Skin of body (tissue), 3 donors: ENCODE measurements at places on chromosomes 7 and 10.

GRCh38 chr10:85614566-85614965 lies 752.0 kb downstream of the GRID1 start:
- DNase-seq: no peak

- DNase-seq: no peak
Measured at GRCh38 chr7:98556288-98556687, 60.8 kb upstream of the NPTX2 start.

- DNase-seq: no peak
Measured at GRCh38 chr10:33133557-33133956, 175.5 kb upstream of the ITGB1 start.

- no peak for DNase-seq
Measured at GRCh38 chr7:19051767-19052375, 65.6 kb downstream of the TWIST1 start.

DNA sequence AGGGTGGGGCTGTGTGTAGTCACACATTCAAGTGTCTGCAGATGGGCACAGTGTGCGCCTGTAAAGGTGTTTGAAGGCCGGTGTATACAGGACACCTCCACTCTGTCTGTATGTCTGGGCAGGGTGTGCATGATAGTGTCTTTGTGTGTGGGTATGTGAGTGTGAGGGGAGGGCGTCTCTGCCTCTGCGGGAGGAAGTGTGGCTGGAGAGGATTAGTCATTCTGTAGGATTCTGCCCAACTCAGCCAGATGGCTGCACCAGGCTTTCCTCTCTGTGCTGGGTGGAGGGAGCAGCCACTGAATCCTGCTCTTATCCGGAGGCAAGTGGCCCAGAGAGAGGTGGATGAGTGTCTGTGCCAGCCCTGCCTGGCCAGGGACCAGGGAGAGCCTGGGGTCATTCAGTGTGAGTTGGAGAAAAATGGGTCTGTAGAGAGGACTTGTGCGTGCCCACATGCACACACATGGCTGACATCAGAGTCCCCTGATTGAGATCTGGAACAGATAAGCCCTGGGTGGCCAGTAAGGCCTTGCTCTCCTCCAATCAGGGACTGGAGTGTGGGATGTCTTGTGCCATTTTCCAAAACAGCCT lies 1.7 kb downstream of the SFXN3 start:
- DNase-seq: peak; percentile 82

DNA sequence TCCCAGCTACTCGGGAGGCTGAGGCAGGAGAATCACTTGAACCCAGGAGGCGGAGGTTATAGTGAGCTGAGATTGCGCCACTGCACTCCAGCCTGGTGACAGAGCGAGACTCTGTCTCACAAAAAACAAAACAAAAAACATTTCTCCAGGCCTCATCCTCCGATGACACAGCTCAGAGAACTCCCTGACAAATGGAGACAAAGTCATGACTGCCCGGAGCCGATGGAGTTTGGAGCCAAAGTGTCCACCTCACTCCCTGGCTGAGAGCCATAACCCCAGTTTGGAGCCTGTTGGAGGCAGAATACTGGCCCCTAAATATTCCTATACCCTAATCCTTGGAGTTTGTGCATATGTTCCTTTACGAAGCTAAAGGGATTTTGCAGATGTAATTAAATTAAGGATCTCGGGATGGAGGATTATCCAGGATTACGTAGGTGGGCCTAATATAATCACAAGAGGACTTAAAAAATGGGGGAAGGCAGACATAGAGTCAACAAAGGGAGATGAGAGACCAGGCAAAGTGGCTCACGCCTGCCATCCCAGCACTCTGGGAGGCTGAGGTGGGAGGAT lies 22.7 kb downstream of the SSC4D start:
- DNase-seq: no peak

GRCh38 chr7:91206361-91206960 lies 57.8 kb upstream of the FZD1 start:
- DNase-seq: no peak

- DNase-seq: no peak
Measured at GRCh38 chr7:16776053-16776452, 22.5 kb downstream of the TSPAN13 start.

DNA sequence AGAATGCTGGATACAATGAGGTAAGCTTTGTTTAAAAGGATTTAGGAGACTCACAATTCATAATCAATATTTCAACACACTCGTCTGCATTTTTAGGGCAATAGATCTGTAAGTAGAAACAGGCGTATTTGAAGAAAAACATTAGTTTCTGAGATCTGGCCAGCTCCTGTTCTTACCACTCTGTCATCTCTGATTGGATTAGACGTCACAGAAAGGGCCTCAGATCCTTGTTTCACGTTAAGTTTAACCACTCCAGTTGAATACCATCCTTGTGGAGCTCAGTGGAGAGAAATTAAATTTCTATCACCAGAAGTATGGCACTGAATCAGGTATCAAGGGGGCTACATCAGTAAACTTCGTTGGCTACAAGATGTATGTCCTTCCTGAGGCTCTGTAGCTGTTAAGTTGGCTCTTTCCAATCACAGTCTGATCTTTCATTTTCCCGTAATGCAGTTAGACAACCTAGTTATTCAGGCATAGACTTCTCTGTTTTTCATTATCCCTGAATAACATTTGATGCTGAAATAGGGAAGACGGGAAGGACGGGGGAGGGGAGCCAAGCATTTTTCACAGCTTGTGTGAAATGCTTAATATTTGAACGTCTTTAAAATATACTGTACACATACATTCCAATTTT lies 659.2 kb upstream of the GALNT17 start:
- DNase-seq: peak; percentile 29

- DNase-seq: peak; percentile 52
Measured at GRCh38 chr10:12720217-12720981, 281.1 kb downstream of the CCDC3 start.

GRCh38 chr7:96244244-96244991 lies 77.5 kb downstream of the SLC25A13 start:
- no peak for DNase-seq

DNA sequence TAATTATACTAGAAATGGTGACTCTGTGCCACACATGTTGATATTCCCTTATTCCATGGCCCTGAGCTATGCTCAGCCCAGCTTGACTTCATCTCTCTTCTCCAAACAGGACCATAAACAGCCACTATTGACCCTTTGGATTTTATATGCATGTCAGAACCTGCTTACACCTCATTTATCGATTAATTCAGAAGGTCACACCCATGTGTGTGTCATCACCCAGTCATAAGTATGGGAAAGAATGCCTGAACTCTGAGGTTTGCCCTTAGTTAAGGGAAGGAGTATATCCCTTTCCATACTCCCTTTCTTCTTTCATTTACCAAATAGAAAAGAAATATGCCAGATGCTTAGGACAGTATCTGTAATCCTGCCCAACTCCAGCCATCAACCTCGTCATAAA lies 602.3 kb downstream of the SORCS3 start:
- DNase-seq: no peak

- DNase-seq: no peak
Measured at GRCh38 chr7:30074422-30075030, 46.3 kb downstream of the PLEKHA8 start.

DNA sequence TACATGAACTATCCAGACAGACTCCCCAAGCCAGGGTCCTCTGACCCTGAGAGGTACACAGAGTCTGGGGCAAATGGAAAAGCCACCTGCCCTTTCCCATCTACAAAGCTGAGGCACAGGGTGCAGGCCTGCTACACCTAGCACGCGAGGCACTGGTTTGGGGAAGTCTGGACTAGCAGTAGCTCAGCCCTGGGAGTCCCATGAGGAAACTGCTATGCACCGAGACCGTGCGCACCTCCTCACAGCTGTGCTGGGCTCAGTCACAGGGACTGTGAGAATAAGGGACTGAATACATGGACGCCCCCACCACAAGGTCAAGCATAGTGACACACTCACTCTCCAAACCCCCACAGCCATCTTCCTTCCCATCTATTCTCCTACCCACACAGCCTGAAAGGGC lies 8.2 kb downstream of the MAT1A start:
- DNase-seq: no peak

DNA sequence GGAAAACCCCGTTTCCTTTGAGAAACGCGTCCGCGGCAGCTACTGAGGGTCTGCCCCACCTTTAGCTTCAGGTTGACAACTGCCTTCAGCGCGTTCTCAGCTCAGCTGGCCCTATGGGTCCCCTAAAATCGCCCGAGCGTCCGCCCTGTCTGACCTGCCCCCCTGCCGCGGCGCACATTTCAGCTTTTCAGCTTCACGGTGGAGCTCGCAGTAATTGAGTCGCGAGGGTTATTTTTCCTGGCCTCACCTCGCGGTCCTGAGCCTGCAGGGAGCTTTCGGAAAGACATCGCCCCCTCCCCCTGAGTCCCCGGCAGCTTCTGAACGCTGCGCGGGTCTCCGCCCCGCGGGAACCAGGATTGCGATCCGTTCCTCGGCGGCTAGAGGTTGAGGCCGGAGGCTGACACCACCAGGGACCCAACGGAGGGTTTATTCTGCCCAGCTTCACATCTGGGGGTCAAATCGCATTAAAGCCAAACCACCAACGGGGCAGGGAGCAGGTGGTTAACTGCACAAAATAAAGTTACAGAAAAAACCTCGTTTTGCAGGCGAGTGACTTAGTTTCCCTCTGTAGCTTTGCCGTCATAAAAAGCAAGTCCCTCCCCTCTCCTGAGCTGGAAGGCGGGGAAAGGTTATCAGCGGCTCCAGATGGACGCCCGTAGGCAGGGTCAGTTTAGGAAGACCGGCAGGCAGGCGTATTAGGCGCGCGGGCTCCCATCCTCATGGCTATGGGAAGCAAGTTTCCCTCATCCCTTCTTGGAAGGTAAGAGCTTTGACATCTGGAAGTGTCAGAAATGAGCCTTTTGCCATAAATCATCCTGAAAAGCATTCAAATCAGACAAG lies 11.0 kb downstream of the TWIST1 start:
- DNase-seq: no peak

- peak; percentile 7 for DNase-seq
Measured at GRCh38 chr7:14834883-14835282, 67.7 kb downstream of the DGKB start.

DNA sequence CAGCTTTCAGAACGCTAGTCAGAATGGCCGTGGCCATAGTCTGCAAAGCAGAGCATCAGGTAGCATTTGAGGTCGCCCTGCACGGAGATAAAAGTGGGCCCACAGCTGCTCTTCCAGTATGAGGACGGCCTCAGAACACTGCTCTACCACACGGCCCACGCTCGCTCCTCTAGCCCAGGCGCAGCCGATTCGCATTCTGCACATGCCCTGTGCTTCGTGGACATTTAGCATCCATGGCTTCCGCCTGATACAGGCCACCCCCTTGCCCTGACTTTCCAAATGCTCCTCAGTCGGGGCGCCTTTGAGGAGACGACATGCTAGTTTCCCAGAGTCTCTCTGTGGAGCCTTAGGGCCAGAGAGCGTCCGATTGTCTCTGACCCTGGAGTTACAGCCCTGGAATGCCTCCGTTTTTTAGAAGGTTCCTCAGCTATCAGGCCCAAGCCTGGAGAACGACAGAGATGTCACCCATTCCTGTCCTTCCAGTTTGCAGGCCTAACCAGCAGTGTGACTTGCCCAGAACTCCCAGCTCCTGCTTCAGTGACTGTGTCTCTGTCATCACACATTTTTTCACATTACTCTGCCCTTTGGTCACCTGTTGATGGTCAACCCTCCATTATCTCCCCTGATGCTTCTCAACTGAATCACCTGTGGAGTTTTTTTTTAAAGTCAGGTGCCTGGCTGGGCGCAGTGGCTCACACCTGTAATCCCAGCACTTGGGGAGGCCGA lies 14.3 kb downstream of the STRA8 start:
- DNase-seq: no peak

GRCh38 chr7:119783799-119784198 lies 489.2 kb upstream of the KCND2 start:
- no peak for DNase-seq

GRCh38 chr10:129511758-129512157 lies 44.7 kb downstream of the MGMT start:
- no peak for DNase-seq

DNA sequence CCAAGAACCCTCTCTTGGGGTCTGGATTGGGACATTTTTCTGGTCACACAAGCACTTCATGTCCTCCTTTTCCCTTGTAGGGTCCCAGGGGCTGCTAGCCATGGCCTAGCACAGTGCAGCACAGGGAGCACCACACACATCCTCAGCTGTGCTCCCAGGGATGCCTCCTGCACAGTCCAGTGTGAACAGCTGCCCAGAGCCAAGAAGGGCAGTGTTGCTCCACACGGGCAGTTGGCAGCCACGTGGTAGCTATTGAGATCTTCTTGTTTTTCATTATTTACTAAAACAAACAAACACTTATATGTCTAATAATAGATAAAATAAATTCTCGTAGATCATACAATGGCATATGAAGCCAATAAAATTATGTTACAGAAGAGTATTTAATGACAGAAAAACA lies 13.9 kb upstream of the LANCL2 start:
- DNase-seq: no peak

DNA sequence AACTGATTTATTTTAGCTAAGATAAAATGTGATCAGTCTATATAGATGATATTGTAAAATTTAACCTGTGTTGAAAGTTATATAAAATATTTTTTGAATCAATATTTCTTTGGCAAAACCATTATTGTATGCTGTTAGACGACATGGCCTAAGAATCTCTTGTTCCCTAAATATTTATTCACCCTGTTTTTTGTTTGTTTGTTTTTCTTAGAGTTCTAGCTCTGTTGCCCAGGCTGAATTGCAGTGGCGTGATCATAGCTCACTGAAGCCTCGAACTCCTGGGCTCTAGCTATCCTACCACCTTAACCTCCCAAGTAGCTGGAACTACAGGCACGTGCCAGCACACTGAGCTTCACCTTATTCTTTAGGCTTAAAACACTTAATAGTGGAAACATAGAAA lies 410.7 kb downstream of the ARL4A start:
- no peak for DNase-seq

- DNase-seq: no peak
Measured at GRCh38 chr7:732556-732955, 5.5 kb upstream of the PRKAR1B start.

DNA sequence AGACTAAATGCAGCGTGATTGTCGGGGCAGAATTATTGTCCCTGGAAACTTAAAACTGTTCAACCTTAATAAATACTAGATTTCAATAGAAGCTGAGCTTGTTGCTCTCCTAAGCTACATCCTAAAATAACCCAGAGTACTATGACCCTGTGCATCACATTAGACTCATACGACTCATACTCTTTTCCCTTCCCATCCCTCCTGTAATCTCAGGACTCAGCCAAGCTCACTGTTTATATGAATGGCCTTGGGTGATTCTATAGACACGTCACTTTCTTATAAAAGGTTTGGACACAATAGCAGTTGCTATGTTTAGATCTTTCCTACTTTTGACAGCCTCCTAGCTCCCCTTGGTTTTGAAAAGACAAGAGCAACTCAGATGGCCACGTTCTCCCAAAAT lies 17.2 kb downstream of the TCF7L2 start:
- no peak for DNase-seq

GRCh38 chr7:20021831-20022230 lies 195.4 kb downstream of the MACC1 start:
- no peak for DNase-seq

- DNase-seq: no peak
Measured at GRCh38 chr7:1366801-1367405, 92.4 kb downstream of the MICALL2 start.

GRCh38 chr7:140512317-140513000 lies 33.2 kb upstream of the MKRN1 start:
- DNase-seq: no peak

GRCh38 chr7:144410441-144410840 lies 6.9 kb upstream of the NOBOX start:
- DNase-seq: no peak

GRCh38 chr10:30422151-30422695 lies 11.8 kb upstream of the MAP3K8 start:
- no peak for DNase-seq
